Neural crest cell (in vitro differentiated cells): ENCODE measurements at places on chromosomes 3 and 15. TPM values are rescaled to one million over a fixed set of nuclear protein-coding genes. Genes with fewer than 3 reads are reported as not detected.

DNA sequence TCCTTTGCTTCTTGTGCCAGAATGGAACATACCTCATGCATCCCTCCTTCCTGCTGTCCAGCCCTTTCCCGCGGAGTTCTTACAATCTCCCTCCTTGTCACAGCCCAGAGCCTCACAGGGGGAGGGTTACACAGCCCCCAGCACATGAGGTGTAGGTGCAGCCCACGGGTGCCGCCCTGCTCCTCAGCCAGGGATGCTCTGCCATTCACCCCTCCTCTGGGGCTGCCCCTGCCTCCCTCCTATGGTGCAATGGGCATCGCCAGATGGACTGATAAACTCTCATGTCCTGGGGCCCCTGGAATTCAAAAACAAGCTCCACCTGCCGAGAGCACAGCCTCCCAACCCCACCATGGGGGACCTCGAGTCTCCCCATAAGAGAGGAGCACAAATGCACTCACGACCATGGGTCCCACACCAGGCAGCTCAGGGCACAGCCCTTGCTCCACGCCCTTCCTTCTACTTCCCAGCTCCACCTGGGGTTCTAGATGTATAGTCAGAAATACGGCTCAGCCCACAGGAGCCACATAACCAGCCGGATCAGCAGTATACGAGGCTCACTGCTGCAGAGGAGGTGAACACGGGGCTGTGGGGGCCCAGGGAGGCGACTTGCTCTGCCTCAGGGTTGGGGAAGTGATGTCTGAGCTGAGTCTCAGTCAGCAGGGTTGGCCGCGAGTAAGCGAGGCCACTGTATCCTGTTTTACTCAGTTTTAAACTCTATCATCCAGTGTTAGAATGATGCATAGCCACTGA is 269.7 kb upstream of the LYSMD4 start:
- DNase-seq, result no peak

DNA sequence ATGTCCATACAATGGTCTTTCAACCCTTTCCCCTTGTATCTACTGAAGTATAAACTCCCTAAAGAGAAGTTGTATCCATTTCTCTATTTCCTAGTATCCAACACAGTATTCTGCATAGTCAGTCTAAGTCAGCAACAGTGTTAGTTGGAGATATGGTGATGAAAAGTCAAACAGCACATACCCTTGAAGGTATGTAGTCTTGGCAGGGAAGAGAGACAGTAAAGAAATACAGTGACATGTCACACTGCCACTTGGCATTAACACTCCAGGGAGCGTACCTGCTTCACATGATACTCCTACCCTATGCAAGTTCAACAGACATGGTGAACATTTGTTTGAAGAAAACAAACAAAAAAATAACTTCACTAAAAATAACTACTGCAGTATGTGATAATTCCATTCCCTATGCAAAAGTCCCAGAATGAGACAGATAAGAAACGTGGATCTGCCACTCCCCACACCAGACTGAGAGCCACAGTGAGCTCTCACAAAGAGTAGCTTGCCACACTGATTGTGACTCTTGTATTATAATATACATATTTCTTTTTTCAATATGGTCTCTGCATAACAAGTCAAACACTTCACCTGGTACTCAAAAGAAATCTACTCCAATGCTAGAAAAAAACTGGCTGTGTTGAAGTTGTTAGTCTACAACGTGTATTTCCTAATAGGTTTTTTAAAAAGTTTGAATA is 5.9 kb downstream of the PDCD10 start:
- DNase-seq, result no peak

GRCh38 chr3:135238871-135239614 is 444.0 kb downstream of the EPHB1 start:
- DNase-seq, result no peak

GRCh38 chr15:85407421-85408269 is 27.2 kb downstream of the AKAP13 start:
- no peak for DNase-seq

Gene STRIT1
- not detected in 2 replicates for total RNA-seq
